ENCODE measurements at places on chromosomes 6 and 20. TPM values are rescaled to one million over a fixed set of nuclear protein-coding genes. Genes with fewer than 3 reads are reported as not detected.

DNA sequence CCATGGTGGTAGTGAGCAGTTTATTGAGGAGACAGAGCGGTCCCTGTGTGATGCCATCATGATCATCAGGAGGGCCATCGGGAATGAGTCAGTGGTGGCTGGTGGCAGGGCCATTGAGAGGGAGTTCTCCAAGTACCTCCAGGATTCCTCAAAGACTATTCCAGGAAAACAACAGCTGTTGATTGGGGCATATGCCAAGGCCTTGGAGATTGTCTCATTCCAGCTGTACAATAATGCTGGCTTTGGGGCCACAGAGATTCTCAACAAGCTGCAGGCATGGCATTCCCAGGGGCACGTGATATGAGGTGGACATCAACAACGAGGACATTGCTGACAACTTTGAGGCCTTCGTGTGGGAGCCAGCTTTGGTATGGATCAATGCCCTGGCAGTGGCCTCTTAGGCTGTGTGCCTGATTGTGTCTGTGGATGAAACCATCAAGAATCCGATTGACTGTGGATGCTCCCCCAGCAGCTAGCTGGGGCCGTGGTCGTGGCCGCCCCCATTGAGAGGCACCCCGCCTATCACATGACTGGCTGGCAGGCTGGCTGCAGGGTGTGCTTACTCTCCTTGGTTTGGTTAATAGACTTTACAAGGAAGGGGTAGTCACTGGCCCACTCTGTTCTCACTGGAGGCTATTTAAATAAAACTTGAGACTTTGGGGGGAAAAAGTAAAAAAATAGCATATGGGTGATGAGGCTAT, 16.7 kb downstream of the RAET1E start:
- H3K27ac ChIP-seq: no peak overlapping the region
- no peaks in the 10 kb centered on the region for H3K27me3 ChIP-seq
- DNase-seq: no peak
- no peaks in the 10 kb centered on the region for H3K36me3 ChIP-seq
- H3K4me1 ChIP-seq: peaks cover 17% of the 10 kb centered on the region

GRCh38 chr20:43513372-43513930, 6.0 kb downstream of the L3MBTL1 start:
- H3K36me3 ChIP-seq: no peaks in the 10 kb centered on the region
- no peaks in the 10 kb centered on the region for H3K4me1 ChIP-seq
- DNase-seq: no peak
- H3K27me3 ChIP-seq: no peaks in the 10 kb centered on the region

- H3K4me3 ChIP-seq: no peak overlapping the region
- no peak for DNase-seq
- H3K27ac ChIP-seq: no peak overlapping the region
- H3K36me3 ChIP-seq: no peaks in the 10 kb centered on the region
These were observed 235.1 kb upstream of the UFL1 start for GRCh38 chr6:96286503-96286902.

GRCh38 chr6:35203152-35203670, 10.5 kb upstream of the SCUBE3 start:
- no peaks in the 10 kb centered on the region for H3K4me1 ChIP-seq
- no peaks in the 10 kb centered on the region for H3K36me3 ChIP-seq
- DNase-seq: no peak

DNA sequence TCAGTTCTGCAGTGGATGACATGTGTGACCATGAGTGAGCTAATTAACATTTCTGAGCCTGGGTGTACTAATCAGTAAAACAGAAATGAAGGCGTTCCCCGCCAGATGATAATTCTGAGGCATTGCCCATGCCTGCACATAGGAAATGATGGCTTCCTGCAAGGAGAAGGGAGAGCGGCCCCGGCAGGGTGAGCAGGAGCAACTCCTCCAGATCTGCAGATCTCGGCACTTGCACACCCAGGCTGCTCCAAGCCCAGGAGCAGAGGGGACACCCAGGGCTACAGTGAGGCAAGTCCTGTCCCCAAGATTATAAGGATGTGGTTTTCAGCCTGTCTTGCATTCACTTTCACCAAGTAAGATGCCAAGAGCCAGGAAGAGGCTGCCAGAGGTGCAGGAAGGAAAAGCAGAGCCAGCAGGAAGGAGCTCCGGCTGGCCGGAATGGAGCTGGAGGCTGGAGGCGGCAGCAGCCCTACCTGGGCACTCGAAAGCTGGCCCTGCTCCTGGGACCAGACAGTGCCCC, 177.5 kb upstream of the CST7 start:
- no peak for DNase-seq
- no peaks in the 10 kb centered on the region for H3K36me3 ChIP-seq
- H3K27me3 ChIP-seq: no peaks in the 10 kb centered on the region
- no peak overlapping the region for H3K27ac ChIP-seq
- no peak overlapping the region for H3K4me3 ChIP-seq

DNA sequence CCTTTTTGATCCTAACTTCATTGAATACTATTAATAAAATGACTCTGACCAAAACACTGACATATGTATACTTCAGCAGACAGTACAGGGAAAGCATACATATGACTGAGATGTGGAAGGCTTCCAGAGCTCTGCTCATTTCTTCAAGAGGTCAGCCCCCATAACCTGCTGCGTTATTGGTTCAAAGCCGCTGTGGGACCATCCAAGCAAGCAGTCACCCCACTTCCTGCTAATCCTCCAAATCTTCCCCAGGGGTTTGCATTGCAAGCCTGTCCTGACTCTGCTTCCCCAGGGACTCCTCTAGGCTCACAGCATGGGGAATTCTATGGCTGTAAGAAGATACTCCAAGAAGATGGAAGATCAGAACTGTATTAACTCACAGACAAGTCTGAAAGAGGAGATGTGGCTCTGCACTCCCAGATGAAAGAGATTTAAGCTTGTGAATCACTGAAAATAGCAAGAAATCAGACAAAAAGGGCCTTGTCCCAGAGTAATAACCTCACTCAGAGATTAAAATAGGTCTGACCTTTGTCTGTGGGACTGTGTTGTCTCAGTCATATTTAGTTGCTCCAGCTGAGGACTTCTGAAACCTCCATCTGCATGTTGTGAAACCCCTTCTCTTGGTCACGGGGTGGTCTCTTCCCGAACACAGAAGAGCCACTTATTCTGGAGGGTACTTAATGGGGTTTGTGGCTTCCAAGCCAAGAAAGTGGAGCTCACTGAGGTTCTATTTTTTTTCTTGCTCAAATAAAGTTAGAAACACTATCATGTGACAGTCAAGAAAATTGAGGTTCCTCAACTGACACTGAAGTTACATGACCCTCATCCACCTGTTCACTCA, 101.5 kb upstream of the MARCKS start:
- no peaks in the 10 kb centered on the region for H3K27me3 ChIP-seq
- no peak for DNase-seq
- no peaks in the 10 kb centered on the region for H3K36me3 ChIP-seq
- no peaks in the 10 kb centered on the region for H3K4me1 ChIP-seq

DNA sequence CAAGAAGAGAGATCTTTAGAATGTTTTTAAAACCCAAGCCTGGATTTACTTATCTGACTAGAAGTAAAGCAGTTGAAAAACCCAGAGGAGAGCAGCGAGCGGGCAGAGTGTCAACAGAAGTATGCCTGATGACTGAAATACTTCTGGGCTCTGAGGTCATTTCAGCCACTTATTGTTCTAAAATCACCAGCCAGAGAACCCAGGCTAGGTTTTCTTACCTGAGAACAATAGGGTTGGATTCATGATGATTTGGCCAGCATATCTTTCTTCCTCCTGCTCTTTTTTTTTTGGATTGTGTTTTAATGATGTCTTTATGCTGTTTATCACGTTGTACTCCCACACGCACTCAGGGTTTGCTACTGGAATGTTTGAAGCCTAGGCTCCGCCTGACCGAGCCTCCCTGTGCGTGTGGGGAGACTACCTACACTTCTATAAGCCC, 63.0 kb upstream of the KIF25 start:
- peaks cover 4% of the 10 kb centered on the region for H3K36me3 ChIP-seq
- no peak overlapping the region for H3K4me3 ChIP-seq
- DNase-seq: no peak
- H3K27ac ChIP-seq: no peak overlapping the region
- H3K27me3 ChIP-seq: no peaks in the 10 kb centered on the region

DNA sequence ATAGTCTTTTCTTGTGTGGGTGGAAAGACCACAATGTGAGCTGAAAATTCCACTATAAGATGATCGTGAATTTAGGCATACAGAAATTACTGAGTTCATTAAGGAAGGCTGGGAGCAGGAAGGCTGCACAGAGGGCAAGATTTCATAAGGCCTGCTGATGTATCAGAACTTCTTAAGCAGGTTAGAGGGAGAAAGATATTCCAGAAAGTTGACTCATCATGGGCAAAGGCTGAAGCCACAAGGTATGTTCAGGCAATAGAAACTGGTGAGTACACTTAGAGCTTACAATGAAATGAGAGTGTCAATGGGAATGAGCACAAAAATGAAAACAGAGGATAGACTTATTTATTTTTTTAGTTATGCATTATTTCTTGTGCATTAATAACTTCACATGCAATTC, 618.6 kb downstream of the CBLN4 start:
- H3K4me1 ChIP-seq: no peaks in the 10 kb centered on the region
- no peak overlapping the region for H3K27ac ChIP-seq
- H3K4me3 ChIP-seq: no peak overlapping the region
- no peaks in the 10 kb centered on the region for H3K36me3 ChIP-seq
- no peaks in the 10 kb centered on the region for H3K27me3 ChIP-seq
- no peak for DNase-seq

GRCh38 chr20:54208548-54209176, 775 bp downstream of the PFDN4 start:
- peak overlapping the region; percentile 87 for H3K4me3 ChIP-seq
- DNase-seq: no peak
- H3K4me1 ChIP-seq: peaks cover 14% of the 10 kb centered on the region

Gene GSTA2
- polyA plus RNA-seq: not detected

Gene CCNC
- polyA plus RNA-seq: 52.8 TPM

DNA sequence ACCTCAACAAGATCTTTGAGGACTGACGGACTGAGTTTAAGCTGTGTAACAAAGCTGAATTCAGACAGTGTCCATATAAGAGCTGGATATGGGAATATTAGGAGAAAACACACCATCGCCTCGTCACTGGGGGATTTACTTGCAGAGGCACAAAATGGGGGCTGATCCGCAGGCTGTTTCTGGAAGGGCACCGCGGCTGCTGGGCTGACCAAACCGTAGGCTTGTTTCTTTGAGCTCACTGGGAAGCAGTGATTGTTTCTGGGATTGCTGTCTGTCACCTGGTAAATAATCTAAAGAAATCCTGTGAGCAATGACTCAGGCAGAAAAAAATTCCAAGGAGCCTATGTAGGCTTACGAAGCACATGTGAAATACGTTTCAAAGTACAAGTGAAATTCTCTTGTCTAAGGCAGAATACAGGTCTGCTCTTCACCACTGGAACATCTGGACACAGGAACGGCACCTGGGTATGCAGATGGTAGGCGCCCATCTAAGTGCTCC, 63.9 kb upstream of the MPC1 start:
- H3K4me1 ChIP-seq: no peaks in the 10 kb centered on the region
- H3K27ac ChIP-seq: no peak overlapping the region
- no peaks in the 10 kb centered on the region for H3K27me3 ChIP-seq
- DNase-seq: no peak
- H3K4me3 ChIP-seq: no peak overlapping the region

DNA sequence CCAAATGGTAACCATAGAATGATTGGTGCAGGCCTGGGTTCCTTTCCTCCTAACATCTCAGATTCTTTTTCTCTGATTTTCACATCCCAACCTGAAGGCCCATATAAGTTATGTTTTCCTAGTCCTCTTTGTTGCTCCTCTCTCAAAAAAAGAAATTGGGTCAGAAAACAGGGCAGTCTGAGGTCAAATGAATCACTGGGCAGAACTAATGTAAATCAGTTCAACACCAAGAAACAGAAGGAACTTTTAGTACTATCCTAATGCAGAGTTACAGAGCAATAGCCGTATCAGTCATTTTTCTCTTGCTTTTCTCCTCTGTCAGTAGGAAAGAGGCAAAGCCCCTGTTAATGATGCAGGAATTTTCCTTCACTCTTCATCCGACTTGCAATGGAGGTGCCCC, 11.0 kb upstream of the TPD52L1 start:
- H3K36me3 ChIP-seq: no peaks in the 10 kb centered on the region
- no peaks in the 10 kb centered on the region for H3K27me3 ChIP-seq
- H3K4me1 ChIP-seq: no peaks in the 10 kb centered on the region
- H3K4me3 ChIP-seq: no peak overlapping the region

GRCh38 chr6:107506145-107506544, 16.2 kb downstream of the SOBP start:
- DNase-seq: no peak
- H3K27me3 ChIP-seq: peaks cover 10% of the 10 kb centered on the region
- H3K27ac ChIP-seq: no peak overlapping the region
- H3K4me1 ChIP-seq: no peaks in the 10 kb centered on the region

- no peaks in the 10 kb centered on the region for H3K36me3 ChIP-seq
- H3K27ac ChIP-seq: no peak overlapping the region
These were observed 197.8 kb downstream of the TFAP2B start for GRCh38 chr6:51016489-51016888.

Gene ENPP4
- polyA plus RNA-seq: 0.01 TPM

DNA sequence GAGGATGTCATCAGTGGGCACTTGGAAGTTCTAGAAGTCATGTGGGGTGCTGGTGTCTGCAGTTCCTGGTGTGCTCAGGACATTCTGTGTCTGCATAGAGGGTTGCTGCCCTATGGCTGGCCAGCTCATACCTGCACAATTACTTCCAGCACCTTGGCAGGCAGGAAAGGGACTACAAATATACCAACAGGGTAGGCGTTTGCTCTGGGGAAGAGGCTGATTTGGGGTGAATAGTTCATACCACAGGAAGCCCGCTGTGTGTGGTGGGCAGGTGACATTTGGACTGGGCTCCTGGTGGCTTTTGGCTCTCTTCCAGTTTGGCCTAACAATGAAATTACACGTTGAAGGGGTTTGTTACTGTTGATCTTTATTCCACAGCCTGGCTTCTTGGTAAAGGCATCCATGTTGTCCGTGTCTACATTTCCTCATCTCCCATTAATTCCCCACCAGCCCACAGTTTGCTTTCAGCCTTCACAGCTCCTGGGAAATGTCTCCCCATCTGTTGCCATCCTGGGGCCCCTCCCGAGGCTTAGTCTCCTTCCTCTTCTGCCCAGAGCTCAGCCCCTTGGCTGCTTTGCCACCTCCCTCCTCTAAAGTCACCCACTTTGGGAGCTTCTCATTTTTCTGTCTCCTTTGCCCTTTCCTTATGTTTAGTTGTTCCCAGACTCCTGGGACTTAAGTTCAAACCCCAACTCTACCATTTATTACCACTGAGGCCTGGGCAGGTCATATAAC, 88.1 kb downstream of the RSPH3 start:
- peaks cover 11% of the 10 kb centered on the region for H3K4me1 ChIP-seq
- H3K27ac ChIP-seq: no peak overlapping the region
- no peaks in the 10 kb centered on the region for H3K36me3 ChIP-seq
- no peaks in the 10 kb centered on the region for H3K27me3 ChIP-seq
- no peak for DNase-seq

Gene TNFRSF6B
- polyA plus RNA-seq: 51.9 TPM

Gene MCCD1
- not detected for polyA plus RNA-seq

- DNase-seq: no peak
- H3K4me1 ChIP-seq: peaks cover 12% of the 10 kb centered on the region
- peak overlapping the region; percentile 32 for H3K4me3 ChIP-seq
- peaks cover 43% of the 10 kb centered on the region for H3K27me3 ChIP-seq
- no peak overlapping the region for H3K27ac ChIP-seq
- no peaks in the 10 kb centered on the region for H3K36me3 ChIP-seq
These were observed 807 bp downstream of the LKAAEAR1 start for GRCh38 chr20:64083378-64083803.

GRCh38 chr6:6723921-6724538, 135.5 kb downstream of the LY86 start:
- H3K36me3 ChIP-seq: no peaks in the 10 kb centered on the region
- peaks cover 12% of the 10 kb centered on the region for H3K4me1 ChIP-seq
- H3K4me3 ChIP-seq: no peak overlapping the region
- no peak overlapping the region for H3K27ac ChIP-seq
- DNase-seq: no peak

- H3K27me3 ChIP-seq: no peaks in the 10 kb centered on the region
- no peaks in the 10 kb centered on the region for H3K36me3 ChIP-seq
- H3K4me3 ChIP-seq: no peak overlapping the region
- no peak for DNase-seq
- no peaks in the 10 kb centered on the region for H3K4me1 ChIP-seq
These were observed 67.0 kb upstream of the FRMD1 start for GRCh38 chr6:168145747-168146596.

Gene EPPIN
- not detected for polyA plus RNA-seq

Measured in keratinocyte (primary cell).